ENCODE measurements at places on chromosomes 2 and 18.

DNA sequence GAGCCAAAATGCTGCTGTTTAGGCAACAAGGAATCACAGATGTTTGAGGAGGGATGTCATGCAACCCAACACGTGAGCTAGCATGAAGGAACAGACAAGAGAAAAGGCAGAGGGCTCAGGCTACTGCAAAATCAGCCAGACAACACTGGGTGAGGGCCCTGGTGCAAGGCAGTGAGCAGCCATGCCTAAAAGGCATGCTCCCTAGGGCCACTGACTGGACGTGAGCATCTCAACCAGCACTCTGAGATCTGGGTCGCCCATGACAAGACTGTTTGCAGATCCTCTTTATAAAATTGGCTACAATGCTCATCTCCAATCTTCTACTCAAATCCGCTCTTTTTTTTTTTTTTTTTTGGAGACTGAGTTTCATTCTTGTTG lies 49.1 kb downstream of the KIAA2012 start:
- DNase-seq: no peak

- DNase-seq: no peak
Observed at GRCh38 chr2:126769118-126769517, 113.2 kb downstream of the GYPC start.

DNA sequence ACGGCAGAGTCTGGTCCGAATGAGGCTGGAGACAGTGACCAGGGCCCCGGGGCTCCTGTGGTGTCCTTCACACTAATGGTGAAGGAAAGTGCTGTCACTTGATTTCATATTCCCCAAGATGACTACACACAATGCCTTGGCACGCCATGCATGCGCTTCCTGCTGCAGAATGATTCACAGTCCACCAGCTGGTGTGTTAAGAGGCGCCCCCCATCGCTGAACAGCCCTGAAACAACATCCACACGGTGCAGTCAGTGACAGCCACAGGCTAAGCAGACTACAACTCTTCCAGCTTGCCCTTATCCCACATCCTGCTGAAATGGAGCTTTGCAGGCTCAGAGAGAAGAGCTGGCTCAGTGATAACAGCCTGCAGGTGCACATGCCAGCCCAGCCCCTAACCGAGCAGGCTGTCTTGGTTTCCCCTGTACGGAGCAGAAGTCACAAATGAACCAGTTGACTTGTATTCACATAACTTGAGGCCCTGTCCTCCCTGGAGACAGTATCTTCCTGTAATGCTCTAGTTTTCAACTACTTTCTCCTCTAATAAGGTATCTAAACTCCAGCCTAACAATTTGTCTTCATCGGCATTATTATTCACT lies 24.3 kb upstream of the CDH20 start:
- no peak for DNase-seq

- DNase-seq: no peak
Observed at GRCh38 chr2:16244966-16245320, 304.6 kb downstream of the MYCN start.

DNA sequence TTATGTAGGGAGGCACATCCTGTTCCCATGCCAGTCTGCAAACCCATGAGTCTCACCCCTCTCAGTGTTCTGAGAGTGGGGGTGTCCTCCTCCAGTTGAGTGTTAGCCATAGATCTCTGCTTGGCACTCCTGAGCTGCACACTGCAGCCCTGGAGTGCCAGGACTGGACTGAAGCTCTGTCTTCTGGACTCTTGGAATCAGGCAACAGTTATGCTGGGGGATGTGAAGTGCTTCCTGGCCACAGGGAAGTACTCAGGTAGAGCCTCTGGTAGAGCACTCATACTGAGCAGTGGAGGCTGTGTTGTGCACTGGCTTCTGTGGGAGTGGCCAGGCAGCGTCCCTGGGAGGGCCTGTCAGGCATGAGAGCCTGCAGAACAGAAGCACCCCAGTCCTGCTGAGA lies 43.0 kb downstream of the SERPINB7 start:
- DNase-seq: no peak

GRCh38 chr2:43421194-43421593 lies 174.6 kb downstream of the THADA start:
- no peak for DNase-seq

DNA sequence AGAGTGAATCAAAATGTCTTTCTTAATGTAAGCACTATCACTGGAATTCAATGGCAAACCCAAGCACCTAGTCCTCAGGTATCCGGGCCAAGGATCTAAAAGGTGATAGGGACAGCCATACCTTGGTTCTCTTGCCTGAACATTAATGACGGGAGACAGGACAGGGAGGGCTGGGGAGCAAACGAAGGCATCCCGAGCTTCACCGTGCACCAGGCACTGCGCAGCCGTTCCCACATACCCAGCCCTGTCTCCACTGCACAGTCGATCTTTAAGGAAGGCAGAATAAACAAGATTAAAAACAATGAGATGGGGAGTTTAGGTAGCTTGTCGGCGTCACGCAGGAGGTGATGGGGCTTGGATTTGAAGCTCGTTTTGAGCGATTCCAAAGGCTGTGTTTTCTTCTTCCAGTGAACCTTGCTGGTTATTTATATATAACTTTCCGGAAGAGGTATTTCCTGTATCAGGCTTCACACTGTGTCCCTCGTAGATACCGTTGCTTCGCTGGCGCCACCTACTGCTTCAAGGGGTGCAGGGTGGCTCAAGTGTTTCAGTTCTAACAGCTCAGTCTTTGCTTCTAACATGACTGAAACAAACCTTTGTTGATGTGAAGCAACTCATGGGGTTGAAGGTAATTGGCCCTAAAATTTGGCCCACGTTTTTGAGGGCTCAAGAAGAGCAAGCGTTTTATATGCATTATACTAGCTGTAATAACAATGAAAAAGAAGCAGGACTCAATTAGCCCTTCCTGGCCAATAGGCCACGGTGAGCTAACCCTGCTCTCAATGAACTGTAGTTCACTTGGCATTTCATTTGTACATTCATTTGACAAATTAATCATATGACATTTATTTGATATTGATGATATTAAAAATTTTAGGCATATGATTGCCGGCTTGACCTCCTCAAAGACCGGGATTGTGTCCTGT lies 77.4 kb downstream of the DCDC2C start:
- DNase-seq: no peak

DNA sequence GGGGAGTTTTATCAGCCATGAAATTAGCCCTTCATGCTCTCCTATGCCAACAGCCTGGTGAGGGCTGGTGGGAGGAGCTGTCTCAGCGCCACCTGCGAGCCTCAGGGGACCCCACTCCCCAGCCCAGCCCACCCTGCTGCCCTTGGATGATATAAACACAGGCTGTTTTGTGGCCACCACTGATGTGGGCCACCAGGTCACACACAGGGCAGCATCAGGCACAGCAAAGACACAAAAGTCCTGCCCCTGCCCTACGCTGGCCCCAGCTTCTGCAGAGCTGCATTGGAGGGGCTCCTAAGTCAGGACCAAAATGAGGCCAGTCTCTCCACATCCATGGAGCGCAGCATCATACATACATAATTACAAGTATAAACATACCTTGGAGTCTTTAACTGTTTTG lies 110.6 kb upstream of the TEX51 start:
- no peak for DNase-seq

DNA sequence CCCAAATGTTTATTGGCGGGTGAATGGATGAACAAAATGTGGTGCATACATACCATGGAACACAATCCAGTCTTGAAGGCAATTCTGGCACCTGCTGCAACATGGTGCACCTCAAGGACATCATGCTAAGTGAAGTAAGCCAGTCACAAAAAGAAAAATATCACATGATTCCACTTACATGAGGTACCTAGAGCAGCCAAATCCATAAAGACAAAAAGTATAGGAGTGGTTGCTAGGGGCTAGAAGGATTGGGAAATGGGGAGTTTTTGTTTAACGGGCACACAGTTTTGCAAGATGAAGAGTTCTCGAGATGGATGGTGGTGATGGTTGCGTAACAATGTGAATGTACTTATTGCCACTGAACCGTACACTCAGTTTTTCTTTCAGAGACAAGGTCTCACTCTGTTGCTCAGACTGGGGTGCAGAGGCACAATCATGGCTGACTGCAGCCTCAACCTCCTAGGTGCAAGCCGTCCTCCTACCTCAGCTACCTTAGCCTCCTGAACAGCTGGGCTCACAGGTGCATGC lies 90.9 kb upstream of the CERS6 start:
- no peak for DNase-seq

- DNase-seq: no peak
Observed at GRCh38 chr2:16852651-16853050, 187.0 kb upstream of the CYRIA start.
